ENCODE measurements at places on chromosomes 16 and 17.
A peak's percentile ranks its signal among the peaks of the same experiment; 100 is the strongest.

GRCh38 chr16:88911946-88912310 lies 45.5 kb upstream of the PABPN1L start:
- H3K36me3 ChIP-seq: no peaks in the 10 kb centered on the region
- no peaks in the 10 kb centered on the region for H3K27me3 ChIP-seq
- DNase-seq: no peak

- H3K27ac ChIP-seq: no peak overlapping the region
- peaks cover 3% of the 10 kb centered on the region for H3K36me3 ChIP-seq
- no peak for DNase-seq
- H3K27me3 ChIP-seq: no peaks in the 10 kb centered on the region
- H3K4me1 ChIP-seq: peaks cover 16% of the 10 kb centered on the region
- H3K4me3 ChIP-seq: no peak overlapping the region
These were observed 7.5 kb upstream of the ADAM11 start for GRCh38 chr17:44751331-44751730.

DNA sequence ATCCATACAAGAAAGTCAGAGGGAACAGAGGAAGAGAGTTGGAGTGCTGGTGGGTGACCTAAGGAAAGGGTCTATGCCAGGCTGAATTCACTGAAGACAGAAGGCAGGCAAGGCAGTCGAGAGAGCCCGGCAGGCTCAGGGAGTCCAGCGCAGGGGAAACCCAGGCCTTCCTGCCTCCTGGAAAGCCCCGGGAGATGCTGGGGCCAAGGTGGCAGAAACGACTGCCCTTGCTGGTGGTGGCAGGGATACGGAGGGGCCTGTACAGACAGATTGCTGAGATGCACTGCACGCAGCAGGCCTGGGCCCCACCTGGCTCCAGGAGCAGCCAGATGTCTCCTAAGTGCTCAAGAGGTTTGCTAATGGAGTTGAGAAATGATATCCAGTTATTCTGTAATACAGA lies 59.8 kb downstream of the GTF3C1 start:
- no peaks in the 10 kb centered on the region for H3K4me1 ChIP-seq
- H3K36me3 ChIP-seq: peaks cover 76% of the 10 kb centered on the region
- DNase-seq: no peak
- no peaks in the 10 kb centered on the region for H3K27me3 ChIP-seq
- H3K27ac ChIP-seq: no peak overlapping the region

DNA sequence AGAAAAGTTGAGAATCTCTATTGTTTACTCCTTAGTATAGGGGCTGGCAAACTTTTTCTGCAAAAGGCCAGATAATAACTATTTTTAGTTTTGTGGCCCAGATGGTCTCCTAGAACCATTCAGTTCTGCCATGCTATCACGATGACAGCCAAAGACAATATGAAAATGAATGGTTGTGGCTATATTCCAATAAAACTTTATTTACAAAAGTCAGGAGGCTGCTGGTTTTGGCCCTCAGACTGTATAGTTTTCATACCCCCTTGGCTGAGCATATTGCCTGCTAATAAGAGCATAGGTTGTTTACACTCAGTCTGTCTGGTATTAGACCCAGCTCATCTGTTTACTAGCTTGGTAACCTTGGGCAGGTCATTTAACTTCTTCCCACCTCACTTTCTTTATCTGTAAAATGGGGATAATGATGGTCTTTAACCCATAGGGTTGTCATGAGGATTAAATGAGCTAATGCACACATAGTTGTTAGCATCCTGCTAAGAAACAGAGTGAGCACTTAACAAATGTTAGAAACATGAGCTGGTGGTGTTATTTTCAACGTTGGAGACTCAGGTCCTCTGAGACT lies 156.3 kb downstream of the MSI2 start:
- no peak overlapping the region for H3K4me3 ChIP-seq
- H3K27me3 ChIP-seq: no peaks in the 10 kb centered on the region
- H3K4me1 ChIP-seq: no peaks in the 10 kb centered on the region

DNA sequence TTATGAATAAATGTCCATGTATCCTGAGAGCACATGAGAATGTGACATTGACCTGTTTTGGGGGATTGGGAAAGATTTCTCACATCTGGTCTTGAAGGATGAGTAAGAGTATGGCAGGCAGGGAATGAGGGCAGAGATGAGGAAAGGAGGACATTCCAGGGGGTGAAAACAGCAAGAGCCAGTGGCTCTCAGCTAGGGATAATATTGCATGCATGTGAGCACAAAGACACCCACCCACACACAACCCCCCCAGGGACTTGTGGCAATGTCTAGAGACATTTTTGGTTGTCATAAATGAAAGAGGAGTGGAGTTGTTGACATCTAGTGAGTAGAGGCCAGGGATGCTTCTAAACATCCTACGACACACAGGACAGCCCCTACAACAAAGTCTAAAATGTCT lies 6.0 kb downstream of the MYO1D start:
- H3K27ac ChIP-seq: peak overlapping the region; percentile 85
- no peaks in the 10 kb centered on the region for H3K27me3 ChIP-seq
- DNase-seq: no peak
- H3K4me3 ChIP-seq: no peak overlapping the region
- H3K4me1 ChIP-seq: peaks cover 92% of the 10 kb centered on the region
- no peaks in the 10 kb centered on the region for H3K36me3 ChIP-seq

- no peaks in the 10 kb centered on the region for H3K4me1 ChIP-seq
- no peak overlapping the region for H3K27ac ChIP-seq
- DNase-seq: no peak
- no peak overlapping the region for H3K4me3 ChIP-seq
These were observed 223.1 kb downstream of the MAP2K6 start for GRCh38 chr17:69637446-69638156.

- H3K36me3 ChIP-seq: no peaks in the 10 kb centered on the region
- peaks cover 27% of the 10 kb centered on the region for H3K4me1 ChIP-seq
- no peaks in the 10 kb centered on the region for H3K27me3 ChIP-seq
- DNase-seq: no peak
- H3K27ac ChIP-seq: no peak overlapping the region
- H3K4me3 ChIP-seq: no peak overlapping the region
These were observed 40.2 kb downstream of the GRB2 start for GRCh38 chr17:75365009-75365930.

DNA sequence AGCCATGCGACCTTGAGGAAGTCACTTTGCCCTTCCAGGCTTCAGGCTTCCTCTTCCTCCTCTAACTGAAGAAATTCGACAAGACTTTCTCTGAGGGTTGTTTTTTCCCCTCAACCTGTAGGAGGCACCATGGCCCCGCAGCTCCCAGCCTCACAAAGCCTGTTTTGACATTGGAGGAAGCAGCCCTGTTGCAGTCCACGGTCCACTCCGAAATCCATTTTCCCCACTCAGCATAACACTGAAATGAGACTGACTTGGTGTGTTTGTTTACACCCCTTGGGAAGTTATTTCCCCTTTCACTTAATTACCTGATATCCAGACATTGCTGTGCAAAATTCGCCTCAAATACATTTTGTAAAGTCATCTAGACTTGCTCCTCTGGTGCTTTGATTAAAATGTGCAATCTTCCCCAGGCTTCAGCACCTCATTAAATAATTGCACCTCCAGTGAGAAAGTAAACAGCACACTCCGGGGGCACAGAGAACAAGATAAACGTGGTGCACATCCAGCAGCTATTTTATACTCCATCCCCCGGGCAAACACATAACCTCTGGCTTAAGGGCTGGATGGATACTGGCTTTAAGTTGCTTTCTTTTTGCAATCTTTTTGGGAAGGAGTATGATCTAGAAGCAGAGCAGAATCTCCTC lies 41.4 kb upstream of the PIRT start:
- H3K4me3 ChIP-seq: no peak overlapping the region
- H3K27me3 ChIP-seq: no peaks in the 10 kb centered on the region
- H3K27ac ChIP-seq: no peak overlapping the region
- H3K36me3 ChIP-seq: no peaks in the 10 kb centered on the region
- H3K4me1 ChIP-seq: no peaks in the 10 kb centered on the region
- DNase-seq: no peak

DNA sequence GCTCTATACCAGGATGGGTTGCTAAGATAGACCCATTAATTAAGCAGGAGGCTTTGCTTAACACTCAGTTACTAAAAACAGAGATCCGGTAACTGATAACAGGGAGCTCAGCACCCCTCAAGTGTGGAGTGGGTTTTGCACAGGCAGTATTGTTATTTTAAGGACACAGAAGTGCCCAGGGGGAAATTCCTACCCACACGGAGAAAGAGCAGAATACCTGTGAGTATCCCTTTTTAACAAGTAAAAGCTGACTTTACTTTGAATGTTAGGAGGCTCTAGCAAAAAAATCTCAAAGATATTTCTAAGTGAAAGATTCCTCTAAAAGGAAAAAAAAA lies 32.8 kb upstream of the HAS3 start:
- no peaks in the 10 kb centered on the region for H3K36me3 ChIP-seq
- no peaks in the 10 kb centered on the region for H3K27me3 ChIP-seq
- H3K4me3 ChIP-seq: no peak overlapping the region
- DNase-seq: no peak
- no peak overlapping the region for H3K27ac ChIP-seq

DNA sequence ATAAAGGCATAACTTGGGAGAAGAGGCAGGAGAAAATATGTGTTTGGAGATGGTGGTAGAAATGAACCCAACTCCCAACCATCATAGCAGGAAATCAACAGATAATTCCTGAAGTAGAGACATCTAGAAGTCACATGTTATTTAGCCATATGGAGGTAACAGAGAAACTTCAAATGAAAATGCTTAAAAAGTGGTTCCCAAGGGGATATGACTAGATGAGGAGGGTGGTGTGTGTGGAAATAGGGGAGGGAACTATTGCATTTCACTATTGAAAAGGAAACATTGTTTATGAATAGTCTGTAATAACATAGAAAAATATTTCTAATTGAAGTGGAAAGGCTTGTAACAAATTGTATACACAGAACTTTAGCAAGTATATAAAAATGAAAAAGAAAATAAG lies 412.0 kb downstream of the SHISA9 start:
- no peaks in the 10 kb centered on the region for H3K36me3 ChIP-seq
- H3K4me3 ChIP-seq: no peak overlapping the region
- H3K4me1 ChIP-seq: no peaks in the 10 kb centered on the region
- no peak overlapping the region for H3K27ac ChIP-seq

DNA sequence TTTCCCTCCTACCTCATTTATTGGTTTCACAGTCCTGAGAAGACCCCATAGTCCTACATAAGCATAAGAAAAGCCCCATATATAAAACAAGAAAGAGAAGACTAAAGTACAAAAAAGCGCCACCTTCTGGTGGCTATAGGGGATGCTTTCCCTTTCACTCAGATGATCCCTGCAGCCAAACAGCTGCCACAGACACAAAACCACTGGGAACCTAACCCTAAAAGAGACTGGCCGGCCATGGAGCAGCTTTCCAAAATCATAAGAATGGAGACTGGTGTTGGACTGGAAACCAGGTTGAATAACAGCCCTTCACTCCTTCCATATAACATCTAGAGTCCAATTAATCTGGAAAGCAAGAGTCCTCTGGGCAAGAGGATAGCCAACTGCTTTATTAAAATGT lies 11.4 kb downstream of the DYNC1LI2 start:
- no peaks in the 10 kb centered on the region for H3K27me3 ChIP-seq
- no peak overlapping the region for H3K27ac ChIP-seq
- no peak for DNase-seq
- peaks cover 32% of the 10 kb centered on the region for H3K36me3 ChIP-seq
- peaks cover 20% of the 10 kb centered on the region for H3K4me1 ChIP-seq
- H3K4me3 ChIP-seq: no peak overlapping the region

- H3K36me3 ChIP-seq: peaks cover 40% of the 10 kb centered on the region
- no peak overlapping the region for H3K4me3 ChIP-seq
- no peak overlapping the region for H3K27ac ChIP-seq
These were observed 5.1 kb upstream of the CISD3 start for GRCh38 chr17:38725066-38725465.

DNA sequence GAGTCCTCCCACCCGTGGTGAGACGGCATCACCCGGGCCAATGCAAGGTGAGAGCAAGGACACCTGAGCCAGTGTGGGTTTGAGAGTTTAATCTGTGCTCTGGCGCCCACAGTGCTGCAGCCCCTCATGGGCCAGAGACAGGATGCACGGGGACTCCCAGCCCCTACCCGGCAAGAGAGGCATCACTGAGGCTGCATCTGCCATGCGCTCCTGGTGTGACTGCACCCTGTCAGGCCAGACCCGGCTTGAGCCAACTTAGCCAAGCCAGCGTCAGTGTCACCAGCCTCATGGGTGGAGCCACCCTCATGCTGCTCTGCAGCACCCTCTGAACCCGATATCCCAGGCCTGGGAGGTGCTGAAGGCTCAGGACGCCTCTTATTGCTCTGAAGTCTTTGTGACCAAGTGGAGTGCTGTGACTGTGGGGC lies 1.3 kb upstream of the BRICD5 start:
- H3K4me1 ChIP-seq: peaks cover 17% of the 10 kb centered on the region
- no peak overlapping the region for H3K4me3 ChIP-seq
- no peak for DNase-seq

- no peak overlapping the region for H3K4me3 ChIP-seq
- H3K27ac ChIP-seq: no peak overlapping the region
- H3K36me3 ChIP-seq: no peaks in the 10 kb centered on the region
- no peak for DNase-seq
- no peaks in the 10 kb centered on the region for H3K27me3 ChIP-seq
These were observed 2247.5 kb downstream of the TP53TG3F start for GRCh38 chr16:35706901-35707300.

DNA sequence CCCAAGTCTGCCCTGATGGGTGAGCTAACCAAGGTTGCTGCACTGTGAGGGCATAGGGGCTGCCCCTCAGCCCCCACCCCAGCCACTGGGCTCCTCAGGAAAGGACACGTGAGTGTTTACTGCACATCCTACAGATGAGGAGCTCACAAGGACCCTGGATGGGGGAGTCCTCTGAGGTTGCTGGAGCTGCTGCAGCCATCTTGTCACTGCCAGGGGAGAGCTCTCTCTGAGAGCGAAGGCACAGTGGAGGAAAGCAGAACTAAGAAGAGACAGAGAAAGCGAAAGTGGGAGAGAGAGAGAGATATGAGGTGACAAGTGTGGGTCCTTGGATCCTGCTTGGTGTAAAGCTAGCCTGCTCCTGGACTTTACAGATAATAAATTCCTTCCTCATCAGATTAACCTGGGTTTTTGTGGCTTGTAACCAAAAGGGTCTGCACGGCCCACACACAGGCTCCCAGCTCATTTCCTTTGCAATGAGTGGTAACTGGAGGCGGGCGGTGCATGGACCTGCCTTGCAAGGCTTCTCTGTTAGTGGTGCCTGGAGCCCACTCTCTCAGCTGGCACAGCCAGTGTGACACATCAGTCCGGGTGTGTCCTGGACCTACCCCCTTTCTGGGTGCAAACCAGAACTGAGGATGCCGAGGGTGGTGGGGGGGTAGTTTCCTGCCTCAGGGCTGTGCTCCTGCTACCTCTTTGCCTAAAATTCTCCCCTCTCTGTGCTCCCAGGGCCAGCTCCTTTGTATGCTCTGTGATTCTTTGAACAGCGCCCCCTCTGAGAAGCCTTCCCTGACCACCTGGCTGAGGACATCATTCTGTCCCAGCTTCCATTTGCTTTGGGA lies 14.2 kb downstream of the SNX20 start:
- peak overlapping the region; percentile 26 for H3K4me3 ChIP-seq
- H3K36me3 ChIP-seq: peaks cover under 1% of the 10 kb centered on the region
- H3K27me3 ChIP-seq: no peaks in the 10 kb centered on the region
- DNase-seq: no peak
- H3K27ac ChIP-seq: no peak overlapping the region
- peaks cover 5% of the 10 kb centered on the region for H3K4me1 ChIP-seq

- DNase-seq: no peak
- peak overlapping the region; percentile 93 for H3K27ac ChIP-seq
- peaks cover 9% of the 10 kb centered on the region for H3K4me1 ChIP-seq
- no peaks in the 10 kb centered on the region for H3K27me3 ChIP-seq
- no peaks in the 10 kb centered on the region for H3K36me3 ChIP-seq
- peak overlapping the region; percentile 92 for H3K4me3 ChIP-seq
These were observed 759 bp upstream of the TP53I13 start for GRCh38 chr17:29567554-29568330.

Measured in thoracic aorta (tissue), 2 donors.